IMR-90 (cell line): ENCODE measurements at places on chromosomes 7 and 10.

- no peak for DNase-seq
Observed at GRCh38 chr10:124565565-124566221, 104.1 kb downstream of the LHPP start.

- DNase-seq = no peak
Observed at GRCh38 chr10:131514454-131514853, 202.9 kb upstream of the TCERG1L start.

- DNase-seq = no peak
Observed at GRCh38 chr10:123576706-123577105, 89.4 kb upstream of the GPR26 start.

- no peak for DNase-seq
Observed at GRCh38 chr7:91427051-91427450, 162.8 kb downstream of the FZD1 start.

GRCh38 chr7:140867467-140868462, 57.0 kb downstream of the BRAF start:
- no peak for DNase-seq
